K562 (cell line): ENCODE measurements at places on chromosomes 7 and 10. TPM values are rescaled to one million over a fixed set of nuclear protein-coding genes. Genes with fewer than 3 reads are reported as not detected.
A peak's percentile ranks its signal among the peaks of the same experiment; 100 is the strongest.

The CDC123 gene
- 135 and 137 TPM in 2 replicates for total RNA-seq

The ALKBH4 gene
- total RNA-seq: 18.5 and 19.6 TPM in 2 replicates

The TAS2R60 gene
- not detected in 2 replicates for total RNA-seq

The AKAP9 gene
- total RNA-seq: 35.0 and 40.1 TPM in 2 replicates

The CRYGN gene
- not detected in 2 replicates for total RNA-seq

The CTAGE8 gene
- 0.11 TPM in 1 of 2 replicates, not detected in the other for total RNA-seq

The CAMK2B gene
- 0.29 TPM in 1 of 2 replicates, not detected in the other for total RNA-seq

The C10orf67 gene
- total RNA-seq: not detected in 2 replicates

- H3K27ac ChIP-seq: peak overlapping the region; percentile 72
- 0 out of 3 replicates have a peak, but pooled peaks cover 4% of the 10 kb centered on the region for H3K36me3 ChIP-seq
- no peak overlapping the region for H3K4me3 ChIP-seq
- DNase-seq: peak; percentile 19
- peaks cover 10% of the 10 kb centered on the region for H3K4me1 ChIP-seq
- H3K27me3 ChIP-seq: no peaks in the 10 kb centered on the region
Measured at GRCh38 chr10:7233259-7233991, 177.4 kb downstream of the SFMBT2 start.

DNA sequence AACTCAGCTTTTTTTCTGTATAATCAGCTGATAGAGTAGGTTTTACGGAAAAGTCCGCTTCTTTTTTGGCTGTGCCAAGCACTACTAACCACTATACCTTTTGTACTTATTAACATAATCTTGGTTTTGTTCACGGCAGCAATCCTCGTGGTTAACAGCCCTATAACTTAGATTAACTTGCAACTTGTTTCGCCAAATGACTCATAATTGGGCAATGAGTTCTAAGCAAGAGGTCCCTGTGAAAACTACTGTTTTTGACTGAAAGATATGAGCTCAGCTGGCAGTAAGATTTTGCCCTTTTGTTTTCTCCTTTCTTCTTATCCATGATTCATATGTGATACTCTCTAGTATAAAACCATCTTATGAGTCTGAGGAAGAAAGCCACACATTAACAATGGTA, 345.0 kb upstream of the PCDH15 start:
- H3K27me3 ChIP-seq: no peaks in the 10 kb centered on the region
- no peak for DNase-seq
- H3K36me3 ChIP-seq: no peaks in the 10 kb centered on the region
- no peaks in the 10 kb centered on the region for H3K4me1 ChIP-seq
- H3K4me3 ChIP-seq: no peak overlapping the region

- DNase-seq: no peak
- peaks cover 15% of the 10 kb centered on the region for H3K27me3 ChIP-seq
Measured at GRCh38 chr10:77501152-77501845, 136.3 kb downstream of the KCNMA1 start.

DNA sequence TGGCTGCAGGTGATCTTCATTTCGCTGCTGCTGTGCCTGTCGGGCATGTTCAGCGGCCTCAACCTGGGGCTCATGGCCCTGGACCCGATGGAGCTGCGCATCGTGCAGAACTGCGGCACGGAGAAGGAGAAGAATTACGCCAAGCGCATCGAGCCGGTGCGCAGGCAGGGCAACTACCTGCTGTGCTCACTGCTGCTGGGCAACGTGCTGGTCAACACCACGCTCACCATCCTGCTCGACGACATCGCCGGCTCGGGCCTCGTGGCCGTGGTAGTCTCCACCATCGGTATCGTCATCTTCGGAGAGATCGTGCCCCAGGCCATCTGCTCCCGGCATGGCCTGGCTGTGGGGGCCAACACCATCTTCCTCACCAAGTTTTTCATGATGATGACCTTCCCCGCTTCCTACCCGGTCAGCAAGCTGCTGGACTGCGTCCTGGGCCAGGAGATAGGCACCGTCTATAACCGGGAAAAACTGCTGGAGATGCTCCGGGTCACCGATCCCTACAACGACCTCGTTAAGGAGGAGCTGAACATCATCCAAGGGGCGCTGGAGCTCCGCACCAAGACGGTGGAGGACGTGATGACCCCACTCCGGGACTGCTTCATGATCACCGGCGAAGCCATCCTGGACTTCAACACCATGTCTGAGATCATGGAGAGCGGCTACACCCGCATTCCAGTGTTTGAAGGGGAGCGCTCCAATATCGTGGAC, 1.3 kb downstream of the CNNM2 start:
- H3K27ac ChIP-seq: no peak overlapping the region
- H3K27me3 ChIP-seq: no peaks in the 10 kb centered on the region
- peak; percentile 34 for DNase-seq
- H3K4me1 ChIP-seq: peaks cover 26% of the 10 kb centered on the region
- H3K4me3 ChIP-seq: peak overlapping the region; percentile 87

- no peak for DNase-seq
- H3K4me3 ChIP-seq: no peak overlapping the region
- H3K36me3 ChIP-seq: no peaks in the 10 kb centered on the region
- no peaks in the 10 kb centered on the region for H3K27me3 ChIP-seq
- H3K4me1 ChIP-seq: peaks cover 3% of the 10 kb centered on the region
- no peak overlapping the region for H3K27ac ChIP-seq
Measured at GRCh38 chr7:20299145-20299544, 31.6 kb upstream of the ITGB8 start.

DNA sequence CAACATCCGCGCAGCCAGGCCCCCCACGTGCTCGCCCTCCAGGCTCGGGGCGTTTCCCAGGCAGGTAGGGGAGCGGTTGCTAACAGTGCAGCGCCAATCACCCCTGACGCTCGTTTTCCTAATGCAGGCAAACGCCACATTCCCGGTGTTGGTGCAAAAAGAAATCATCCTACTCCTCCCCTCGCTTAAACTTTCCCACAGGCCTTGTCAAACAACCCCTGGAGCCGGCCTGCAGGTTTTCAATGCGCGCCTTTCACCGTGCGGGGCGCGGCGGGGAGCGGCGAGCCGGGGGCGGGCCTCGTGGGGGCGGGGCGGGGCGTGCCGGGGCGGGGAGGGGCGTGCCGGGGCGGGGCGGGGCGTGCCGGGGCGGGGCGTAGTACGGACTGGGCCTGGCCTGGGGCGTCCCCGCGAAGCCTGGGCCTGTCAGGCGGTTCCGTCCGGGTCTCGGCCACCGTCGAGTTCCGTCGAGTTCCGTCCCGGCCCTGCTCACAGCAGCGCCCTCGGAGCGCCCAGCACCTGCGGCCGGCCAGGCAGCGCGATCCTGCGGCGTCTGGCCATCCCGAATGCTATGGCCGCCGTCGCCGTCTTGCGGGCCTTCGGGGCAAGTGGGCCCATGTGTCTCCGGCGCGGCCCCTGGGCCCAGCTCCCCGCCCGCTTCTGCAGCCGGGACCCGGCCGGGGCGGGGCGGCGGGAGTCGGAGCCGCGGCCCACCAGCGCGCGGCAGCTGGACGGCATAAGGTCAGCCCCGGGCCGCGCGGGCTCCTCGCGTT, at the start of gene ECHDC3:
TSS of gene ECHDC3 (plus strand) at position 374 of the 770 bp plus-strand sequence. CDS start at position 569, 195 bp downstream.
- peak within 1 kb of the TSS; percentile 69 for H3K4me3 ChIP-seq
- peak; percentile 96 for DNase-seq
- peak within 1 kb of the TSS; percentile 87 for H3K27ac ChIP-seq
- H3K36me3 ChIP-seq: peaks cover 5% of the 10 kb centered on the region; the same call in 1 of the 3 replicates

GRCh38 chr7:7884855-7885254, 83.7 kb upstream of the GLCCI1 start:
- no peak overlapping the region for H3K4me3 ChIP-seq
- no peaks in the 10 kb centered on the region for H3K4me1 ChIP-seq
- no peak overlapping the region for H3K27ac ChIP-seq
- H3K27me3 ChIP-seq: no peaks in the 10 kb centered on the region
- H3K36me3 ChIP-seq: no peaks in the 10 kb centered on the region

- DNase-seq: no peak
- no peaks in the 10 kb centered on the region for H3K4me1 ChIP-seq
- no peak overlapping the region for H3K27ac ChIP-seq
- H3K4me3 ChIP-seq: no peak overlapping the region
- H3K36me3 ChIP-seq: no peaks in the 10 kb centered on the region
Measured at GRCh38 chr10:110755781-110756180, 111.6 kb downstream of the RBM20 start.

GRCh38 chr10:78745441-78745840, 323.3 kb upstream of the ZMIZ1 start:
- no peak for DNase-seq
- no peak overlapping the region for H3K4me3 ChIP-seq
- H3K36me3 ChIP-seq: no peaks in the 10 kb centered on the region
- H3K27me3 ChIP-seq: peaks cover 16% of the 10 kb centered on the region; the same call in 2 of the 3 replicates

DNA sequence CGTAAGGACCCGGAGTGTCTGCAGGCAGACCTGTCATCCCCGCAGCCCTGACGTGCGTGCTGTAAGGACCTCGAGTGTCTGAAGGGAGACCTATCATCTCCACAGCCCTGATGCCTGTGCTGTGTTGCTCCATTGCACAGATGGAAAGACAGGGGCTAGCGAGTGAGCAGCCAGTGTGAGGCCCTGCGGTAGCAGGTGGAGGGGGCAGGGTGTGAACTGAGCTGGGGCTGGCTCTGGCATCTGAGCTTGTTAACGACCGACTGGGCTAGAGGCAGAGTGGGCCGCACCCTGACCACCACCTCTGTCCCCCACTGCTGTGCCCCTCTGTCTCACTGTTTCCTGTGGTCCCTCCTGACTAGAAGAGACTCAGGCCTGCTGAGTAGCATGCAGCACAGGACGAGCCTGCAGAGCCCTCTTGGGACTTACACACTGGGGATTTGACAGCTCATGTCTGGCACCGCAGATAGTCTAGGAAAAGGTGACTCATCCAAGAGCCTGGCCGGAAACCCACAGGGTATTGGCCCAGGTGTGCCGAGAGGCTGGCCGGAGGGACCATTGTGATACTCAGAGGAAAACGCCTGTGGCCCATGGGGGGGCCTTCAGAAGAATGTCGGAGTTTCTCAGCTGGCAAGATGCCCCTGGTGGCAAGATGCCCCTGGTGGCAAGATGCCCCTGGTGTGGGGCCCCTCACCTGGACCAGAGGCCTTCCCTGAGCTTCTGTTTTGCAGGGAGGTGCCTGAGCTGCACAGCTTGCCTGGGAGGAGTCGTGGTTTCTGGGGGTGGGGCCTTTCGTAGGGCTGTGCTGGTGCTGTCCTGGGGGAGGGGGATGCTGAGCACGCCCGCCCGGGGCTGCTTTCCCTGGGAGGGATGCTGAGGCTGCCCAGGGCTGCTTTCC, 34.3 kb downstream of the INPP5A start:
- H3K36me3 ChIP-seq: no peaks in the 10 kb centered on the region
- DNase-seq: peak; percentile 64
- no peak overlapping the region for H3K4me3 ChIP-seq
- H3K27ac ChIP-seq: peak overlapping the region; percentile 28; the same call in 1 of the 3 replicates
- H3K27me3 ChIP-seq: no peaks in the 10 kb centered on the region

DNA sequence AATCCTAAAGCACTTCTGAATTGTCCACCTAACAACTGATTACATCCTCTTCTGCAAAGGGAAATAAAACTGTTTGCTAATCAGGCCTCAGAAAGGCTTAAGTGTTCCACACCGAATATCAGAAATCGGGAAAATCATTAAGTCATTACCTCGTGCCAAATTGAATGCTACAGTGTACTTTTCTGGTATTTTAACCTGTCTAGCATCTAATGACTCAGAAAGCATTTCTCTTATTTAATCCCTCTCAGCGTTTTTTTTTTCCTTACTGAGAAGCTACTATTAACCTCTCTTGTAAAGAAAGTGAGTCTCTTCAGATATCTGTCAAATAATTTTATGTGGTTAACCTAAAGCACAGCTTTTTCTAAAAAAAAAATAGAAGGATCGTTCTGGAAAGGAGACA, 28.6 kb downstream of the VIM start:
- no peaks in the 10 kb centered on the region for H3K36me3 ChIP-seq
- no peak overlapping the region for H3K4me3 ChIP-seq
- H3K27ac ChIP-seq: no peak overlapping the region
- H3K4me1 ChIP-seq: no peaks in the 10 kb centered on the region; the same call in 2 of the 3 replicates
- no peak for DNase-seq

GRCh38 chr7:71974611-71975010, 437.5 kb downstream of the CALN1 start:
- no peaks in the 10 kb centered on the region for H3K4me1 ChIP-seq
- H3K4me3 ChIP-seq: no peak overlapping the region
- DNase-seq: no peak
- no peaks in the 10 kb centered on the region for H3K36me3 ChIP-seq
- no peak overlapping the region for H3K27ac ChIP-seq
- H3K27me3 ChIP-seq: no peaks in the 10 kb centered on the region

DNA sequence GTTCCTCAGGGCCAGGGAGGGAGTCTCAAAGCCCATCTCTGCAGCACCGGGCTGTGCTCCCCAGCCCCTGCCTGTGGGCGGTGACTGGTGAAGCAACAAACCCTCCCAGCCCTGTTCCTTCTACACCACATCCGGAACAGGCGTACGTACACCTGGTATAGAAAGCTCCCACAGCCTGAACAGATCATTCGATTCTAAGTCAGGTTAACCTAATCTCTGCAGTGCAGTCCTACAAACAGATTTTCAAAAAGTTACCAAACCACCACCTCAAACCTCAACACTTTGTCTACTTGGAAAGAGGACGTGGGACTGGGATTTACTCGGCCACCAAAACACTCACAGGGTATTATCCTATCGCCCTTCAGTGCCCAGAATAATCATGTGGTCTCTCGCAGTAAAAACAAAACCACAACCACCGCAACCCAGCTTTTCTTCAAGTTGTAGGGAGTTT, 238.4 kb downstream of the DIP2C start:
- DNase-seq: no peak
- no peak overlapping the region for H3K27ac ChIP-seq
- H3K4me3 ChIP-seq: no peak overlapping the region

GRCh38 chr7:29518616-29519015, 45.0 kb upstream of the PRR15 start:
- H3K36me3 ChIP-seq: no peaks in the 10 kb centered on the region
- no peaks in the 10 kb centered on the region for H3K4me1 ChIP-seq
- DNase-seq: no peak
- H3K4me3 ChIP-seq: no peak overlapping the region
- H3K27ac ChIP-seq: no peak overlapping the region
- peaks cover 12% of the 10 kb centered on the region for H3K27me3 ChIP-seq

DNA sequence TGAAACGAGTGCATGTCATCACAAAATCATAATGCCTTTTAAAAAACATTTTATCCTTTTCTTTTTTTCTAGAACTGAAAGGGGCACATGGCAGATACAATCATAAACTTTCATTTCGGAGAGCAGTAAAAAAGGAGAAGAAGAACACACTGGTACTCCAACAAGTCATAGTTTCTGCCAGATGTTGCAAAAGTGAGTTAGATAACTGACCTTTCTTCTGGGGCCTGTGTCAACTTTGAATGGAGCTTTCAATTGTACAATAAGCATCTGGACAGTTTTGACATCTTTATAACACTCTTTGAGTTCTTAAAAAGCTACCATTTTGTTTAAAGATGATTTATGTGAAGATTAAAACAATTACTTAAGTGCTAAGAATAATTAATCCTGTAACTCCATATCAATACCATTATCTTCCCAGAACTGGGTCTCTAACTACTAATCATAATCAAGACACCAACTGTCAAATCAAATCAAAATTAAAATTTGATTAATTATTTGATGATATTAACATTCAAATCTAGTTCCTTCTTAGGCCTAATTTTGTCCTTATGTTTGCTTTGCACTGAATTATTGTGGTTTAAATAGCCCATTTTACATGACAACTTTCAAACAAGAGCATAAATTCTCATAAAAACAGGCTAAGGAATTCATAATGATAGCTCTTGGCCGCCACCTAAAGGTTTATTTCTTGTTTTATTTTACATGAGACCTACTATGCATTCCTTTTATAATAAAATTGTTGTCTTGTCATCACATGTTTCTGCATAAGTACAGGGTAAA, 19.5 kb upstream of the ITGB8 start:
- no peaks in the 10 kb centered on the region for H3K27me3 ChIP-seq
- H3K4me3 ChIP-seq: no peak overlapping the region
- peaks cover 14% of the 10 kb centered on the region for H3K4me1 ChIP-seq
- no peak for DNase-seq
- H3K36me3 ChIP-seq: no peaks in the 10 kb centered on the region
